AML-193 (cell line): ENCODE measurements at places on chromosomes 1 and 21.

GRCh38 chr1:33500547-33500946, 28.1 kb downstream of the ZSCAN20 start:
- DNase-seq: no peak

DNA sequence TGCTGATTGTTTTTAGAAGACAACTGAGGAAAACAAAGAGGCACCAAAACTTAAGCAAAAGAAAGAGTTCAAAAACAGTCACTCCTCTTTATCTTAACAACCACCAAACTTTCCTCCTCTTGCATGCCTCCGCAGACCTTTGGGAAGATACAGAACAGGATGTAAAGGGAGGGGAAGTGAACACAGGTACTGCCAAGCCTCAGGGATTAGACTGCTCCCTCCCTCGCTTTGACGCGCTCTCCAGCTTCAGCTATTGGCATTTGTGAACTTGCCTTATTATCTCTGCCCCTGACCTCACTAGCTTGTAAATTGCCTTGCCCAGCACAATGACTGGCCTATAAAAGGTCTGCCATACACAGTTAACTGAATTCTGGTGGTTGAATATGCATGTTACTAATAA, 4.8 kb upstream of the SRP9 start:
- no peak for DNase-seq

GRCh38 chr1:210978974-210979354, 155.0 kb downstream of the KCNH1 start:
- DNase-seq: no peak

GRCh38 chr1:109279615-109280278, 3.2 kb downstream of the PSRC1 start:
- no peak for DNase-seq

DNA sequence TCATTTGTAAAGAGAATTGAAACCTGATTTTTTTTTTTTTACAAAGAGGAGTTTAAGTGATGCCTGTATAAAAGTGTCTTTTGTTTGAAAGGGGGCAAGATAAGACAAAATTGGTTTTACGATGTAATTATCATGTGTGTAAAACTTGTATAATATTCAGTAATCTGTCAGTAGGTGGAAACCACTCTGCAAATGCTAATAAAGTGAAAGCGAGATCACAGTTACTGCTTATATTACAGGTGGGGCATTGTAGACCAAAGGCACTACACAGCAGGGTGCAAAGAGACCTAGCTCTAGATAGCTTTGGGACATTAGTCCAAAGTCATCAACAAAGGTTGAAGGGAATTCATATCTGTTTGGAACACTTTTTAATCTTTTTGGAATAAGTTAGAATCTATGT, 174.2 kb downstream of the LHX8 start:
- no peak for DNase-seq

GRCh38 chr1:20992322-20993056, 184.2 kb downstream of the EIF4G3 start:
- DNase-seq: peak; percentile 11

DNA sequence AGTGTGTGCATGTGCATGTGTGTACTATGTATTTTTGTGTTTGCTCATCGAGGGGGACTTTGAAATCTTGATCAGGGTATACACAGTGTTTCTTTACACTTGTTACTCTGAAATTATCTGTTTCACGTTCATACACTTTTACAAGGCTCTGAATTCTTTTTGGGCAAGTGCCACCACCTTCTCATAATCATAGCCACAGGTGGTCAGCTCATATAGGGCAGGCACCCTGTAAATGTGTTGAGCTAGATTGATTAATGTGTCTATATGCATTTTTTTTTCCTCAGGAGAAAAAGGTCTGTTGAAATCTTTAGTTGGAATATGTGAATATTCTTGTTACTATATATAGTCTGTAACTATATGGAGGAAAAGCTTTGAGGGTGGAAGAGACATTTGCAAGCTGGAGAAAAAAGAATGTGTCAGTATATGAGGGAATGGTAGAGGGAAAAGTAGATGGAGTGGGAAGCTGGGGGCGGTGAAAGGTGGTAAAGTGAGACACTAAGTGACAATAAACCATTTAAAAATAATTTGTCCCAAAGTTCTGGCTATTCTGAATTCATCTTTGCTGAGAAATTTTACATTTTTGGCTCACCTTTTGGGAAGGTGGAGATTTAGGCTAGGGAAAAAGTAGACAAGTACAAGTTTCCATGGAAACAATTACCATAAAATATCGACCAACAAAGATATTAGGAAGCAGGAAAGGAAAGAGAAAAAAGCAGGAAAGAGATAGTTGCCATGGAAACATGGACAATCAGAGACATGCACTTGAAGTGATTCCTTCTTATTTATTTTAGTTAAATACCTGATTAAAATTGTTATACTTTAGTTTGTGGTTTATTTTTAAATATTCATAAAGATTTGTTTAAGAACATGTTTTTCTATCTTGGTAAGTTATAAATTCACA, 277.5 kb downstream of the PDE4B start:
- no peak for DNase-seq

DNA sequence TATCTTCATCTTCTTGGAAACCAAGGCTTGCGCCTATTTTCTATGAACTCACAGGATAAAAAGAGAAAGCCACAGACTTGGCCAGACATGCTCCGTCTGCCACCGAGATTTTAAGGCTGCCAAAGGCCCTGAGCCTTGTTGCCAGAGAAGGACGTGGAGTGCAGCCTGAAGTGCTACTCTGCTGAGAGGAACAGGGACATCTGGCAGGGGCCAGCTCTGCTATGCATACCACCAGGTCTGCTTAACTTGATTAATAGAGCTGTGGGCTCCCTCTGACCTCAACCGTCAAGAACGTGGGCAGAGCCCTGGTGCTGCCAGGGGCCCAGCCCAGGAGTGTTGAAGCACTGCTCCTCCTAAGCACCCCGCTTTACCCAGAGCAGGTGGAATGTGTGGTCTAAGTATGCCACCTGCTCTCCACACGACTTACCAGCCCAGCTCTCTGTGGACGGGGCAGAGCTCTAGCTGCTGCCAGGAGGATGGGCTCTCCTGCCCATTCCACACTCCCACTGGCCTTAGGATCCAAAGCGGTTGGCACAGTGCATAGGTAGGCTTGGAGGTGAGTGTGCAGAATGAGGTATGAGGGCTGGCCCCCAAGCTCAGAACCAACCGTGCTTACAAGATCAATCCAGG, 10.6 kb downstream of the HCRTR1 start:
- no peak for DNase-seq

DNA sequence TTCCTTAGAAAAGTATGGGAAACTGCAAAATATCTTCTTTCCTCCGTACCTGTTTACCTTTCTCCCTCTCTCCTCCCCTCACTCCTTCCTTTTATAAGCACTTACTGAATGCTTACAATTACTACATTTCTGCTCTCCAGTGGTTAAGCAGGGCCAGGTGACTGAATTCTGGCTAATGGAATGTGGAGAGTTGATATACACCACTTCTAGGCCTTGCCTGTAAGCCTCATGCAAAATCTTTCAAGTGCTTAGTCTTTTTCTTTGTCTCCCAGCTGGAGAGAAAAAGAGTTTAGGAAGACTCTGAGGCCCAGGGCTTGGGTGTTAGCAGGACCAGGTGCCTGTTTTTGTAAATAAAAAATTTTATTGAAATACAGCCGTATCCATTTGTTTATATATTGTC, 77.7 kb upstream of the CACNA1E start:
- DNase-seq: no peak

DNA sequence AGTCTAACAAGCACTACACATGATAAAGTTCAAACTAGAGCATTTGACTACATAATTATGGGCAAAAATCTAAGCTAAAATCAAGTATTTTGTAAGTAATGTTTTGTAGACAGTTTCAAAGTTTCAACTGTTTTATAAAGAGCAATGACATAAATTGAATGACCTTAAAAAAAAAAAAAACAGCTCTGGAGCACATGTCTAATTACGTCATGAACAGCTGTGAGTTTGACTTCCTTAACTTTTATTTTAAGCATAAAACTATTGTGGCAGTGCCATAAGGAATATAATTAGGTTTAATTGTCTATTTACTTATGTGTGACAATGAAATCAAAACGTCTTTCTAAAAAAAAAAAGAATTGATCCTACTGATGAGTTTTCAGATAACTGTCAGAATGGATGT, 272.5 kb upstream of the LRRC7 start:
- peak; percentile 1 for DNase-seq

- no peak for DNase-seq
Observed at GRCh38 chr1:9890224-9890731, 19.8 kb downstream of the CTNNBIP1 start.

DNA sequence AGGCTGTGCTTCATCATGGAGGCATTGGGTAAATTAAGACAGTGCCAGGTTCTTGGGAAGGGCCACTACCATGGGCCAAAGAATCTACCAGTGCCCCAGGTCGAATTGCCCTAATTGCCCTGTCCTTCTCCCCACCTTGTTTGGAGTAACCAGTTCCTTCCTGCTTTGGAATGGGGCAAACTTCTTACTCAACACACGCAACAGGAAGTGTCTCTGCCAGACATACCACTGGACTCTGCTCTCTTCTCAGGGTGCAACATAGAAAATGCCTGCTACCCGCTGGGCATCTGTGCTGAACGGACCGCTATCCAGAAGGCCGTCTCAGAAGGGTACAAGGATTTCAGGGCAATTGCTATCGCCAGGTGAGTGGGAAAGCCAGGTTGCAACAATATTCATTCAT, 15.8 kb downstream of the CDA start:
- DNase-seq: peak; percentile 62

GRCh38 chr1:28737307-28738132, 780 bp downstream of the YTHDF2 start:
- DNase-seq: no peak

DNA sequence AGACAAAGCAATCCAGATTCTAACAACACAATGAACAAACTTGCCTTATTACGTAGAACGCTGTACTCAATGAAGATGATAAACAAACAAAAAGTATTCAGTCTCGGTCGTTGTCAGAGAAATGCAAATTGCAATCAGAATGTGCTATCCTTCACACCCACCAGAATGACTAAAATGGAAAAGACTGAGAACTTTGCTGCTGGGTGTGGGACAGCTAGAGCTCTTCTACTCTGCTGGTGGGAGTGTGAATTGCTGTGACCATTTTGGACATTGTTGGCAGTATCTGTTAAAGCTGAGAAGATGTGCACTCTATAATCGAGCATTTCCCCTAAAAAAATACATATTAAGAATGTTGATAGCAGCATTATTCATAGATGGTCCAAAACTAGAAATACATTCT, 111.4 kb downstream of the PEX14 start:
- no peak for DNase-seq

GRCh38 chr1:154324669-154325582, at the start of gene ATP8B2:
TSS of gene ATP8B2 (plus strand) at chr1:154325525. CDS start at chr1:154328142, 2,617 bp downstream.
- DNase-seq: peak; percentile 22

- peak; percentile 22 for DNase-seq
Observed at GRCh38 chr1:100511058-100511457, 26.9 kb upstream of the GPR88 start.

DNA sequence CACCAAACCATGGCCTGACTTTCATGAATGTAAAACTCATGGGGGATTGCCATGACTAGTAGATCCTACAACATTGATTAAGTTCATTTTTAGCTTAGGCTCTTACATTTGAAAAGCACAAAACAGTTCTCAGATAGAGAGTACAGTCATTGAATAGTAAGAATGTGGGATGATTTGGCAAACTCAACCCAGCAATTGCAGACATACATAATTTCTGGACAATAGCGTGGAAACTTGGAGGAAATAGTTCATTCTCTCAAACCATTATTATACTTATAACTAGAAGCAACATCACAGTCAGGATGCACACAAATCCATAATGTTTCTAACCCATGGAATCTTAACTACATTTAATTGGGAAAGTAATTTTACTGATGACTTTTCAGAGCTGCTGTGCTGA, 598.2 kb downstream of the LMO4 start:
- DNase-seq: no peak

- no peak for DNase-seq
Observed at GRCh38 chr1:195415584-195415983, 1192.7 kb downstream of the KCNT2 start.

- DNase-seq: no peak
Observed at GRCh38 chr1:228496084-228496483, 8.9 kb downstream of the RNF187 start.
